ENCODE measurements at places on chromosomes 11 and 22.
A peak's percentile ranks its signal among the peaks of the same experiment; 100 is the strongest.

DNA sequence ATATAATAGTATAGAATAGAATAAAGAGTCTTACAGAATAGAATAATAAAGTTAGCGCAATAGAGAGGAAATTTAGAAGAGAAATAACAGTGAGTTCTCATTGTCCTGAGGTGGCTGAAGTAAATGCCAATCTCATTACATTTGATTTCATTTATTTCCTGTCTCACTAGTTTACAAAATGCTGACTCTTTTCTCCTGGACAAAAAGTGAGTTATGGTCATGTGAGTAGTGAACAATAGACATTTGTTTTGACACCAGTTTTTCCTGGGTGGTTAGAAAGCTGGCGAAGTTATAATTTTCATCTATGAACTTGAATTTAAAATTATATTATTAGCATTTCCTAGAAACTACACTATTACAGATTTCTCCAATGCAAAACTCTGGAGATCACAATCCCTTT lies 143.7 kb downstream of the TYR start:
- no peak for DNase-seq

DNA sequence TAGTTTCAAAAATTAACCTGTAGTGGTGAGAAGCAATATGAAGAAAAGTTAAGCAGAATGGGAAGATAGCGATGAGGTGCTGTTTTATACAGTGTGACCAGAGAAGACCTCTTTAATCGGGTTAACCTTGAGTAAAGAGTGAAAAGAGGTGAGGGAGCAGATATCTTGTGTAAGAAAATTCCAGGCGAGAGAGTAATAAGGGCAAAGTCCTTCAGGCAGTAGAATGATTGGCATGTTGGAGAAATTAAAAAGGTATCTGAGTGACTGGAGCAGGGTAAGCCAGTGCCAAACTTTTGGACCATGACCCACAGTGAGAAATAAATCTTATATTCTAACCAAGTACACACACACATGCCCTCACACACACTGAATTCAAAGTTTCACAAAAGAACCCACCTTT lies 374.7 kb upstream of the LARGE1 start:
- no peak for DNase-seq

GRCh38 chr11:78193806-78194205 lies 5.1 kb downstream of the USP35 start:
- no peak for DNase-seq

DNA sequence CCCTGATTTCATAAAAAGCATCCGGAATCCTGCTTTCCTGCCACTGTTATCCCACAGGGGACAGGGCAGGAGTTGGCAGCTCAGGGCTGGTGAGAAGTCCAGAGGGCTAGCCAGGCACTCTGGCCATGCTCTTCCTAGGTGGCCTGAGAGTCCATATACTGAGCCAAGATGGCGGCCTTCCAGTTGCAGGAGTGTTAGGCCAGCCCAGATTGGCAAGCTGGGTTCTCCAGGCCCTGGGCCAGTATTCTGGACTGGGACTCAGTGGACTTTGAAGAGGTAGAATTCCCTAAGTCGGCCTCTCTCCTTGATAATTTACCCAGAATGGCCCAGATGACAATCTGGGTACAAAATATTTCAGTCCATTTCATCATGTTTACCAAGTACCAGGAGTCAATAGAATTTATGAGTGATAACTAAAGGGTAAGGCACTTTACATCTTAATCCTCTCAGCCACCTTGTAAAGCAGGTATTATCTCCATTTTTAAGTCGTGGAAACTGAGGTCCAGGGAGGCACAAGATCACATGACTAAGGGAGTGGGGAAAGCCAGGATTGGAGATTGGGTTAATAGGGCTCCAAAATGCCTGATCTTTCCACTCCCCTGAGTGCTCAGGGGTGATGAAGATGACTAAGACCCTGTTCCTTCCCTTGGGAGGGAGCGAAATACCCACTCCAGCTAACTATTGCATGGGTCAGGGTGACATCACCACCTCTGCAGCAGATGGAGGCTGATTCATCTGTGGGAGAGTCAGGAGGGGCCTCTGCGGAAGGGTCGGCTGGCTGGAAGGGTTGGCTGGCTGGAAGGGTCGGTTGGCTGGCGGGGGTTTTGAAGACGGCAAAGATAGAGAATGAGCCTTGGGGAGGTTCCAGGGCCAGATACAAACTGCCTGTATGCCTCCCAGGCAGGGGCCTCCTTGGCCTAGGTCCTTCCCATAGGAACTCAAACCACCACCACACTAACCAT lies 1.2 kb upstream of the MICALL1 start:
- no peak for DNase-seq

- DNase-seq, result no peak
These were observed 47.6 kb upstream of the PPARA start for GRCh38 chr22:46102752-46103151.

GRCh38 chr11:92423115-92424034 lies 198.8 kb downstream of the FAT3 start:
- DNase-seq, result no peak

DNA sequence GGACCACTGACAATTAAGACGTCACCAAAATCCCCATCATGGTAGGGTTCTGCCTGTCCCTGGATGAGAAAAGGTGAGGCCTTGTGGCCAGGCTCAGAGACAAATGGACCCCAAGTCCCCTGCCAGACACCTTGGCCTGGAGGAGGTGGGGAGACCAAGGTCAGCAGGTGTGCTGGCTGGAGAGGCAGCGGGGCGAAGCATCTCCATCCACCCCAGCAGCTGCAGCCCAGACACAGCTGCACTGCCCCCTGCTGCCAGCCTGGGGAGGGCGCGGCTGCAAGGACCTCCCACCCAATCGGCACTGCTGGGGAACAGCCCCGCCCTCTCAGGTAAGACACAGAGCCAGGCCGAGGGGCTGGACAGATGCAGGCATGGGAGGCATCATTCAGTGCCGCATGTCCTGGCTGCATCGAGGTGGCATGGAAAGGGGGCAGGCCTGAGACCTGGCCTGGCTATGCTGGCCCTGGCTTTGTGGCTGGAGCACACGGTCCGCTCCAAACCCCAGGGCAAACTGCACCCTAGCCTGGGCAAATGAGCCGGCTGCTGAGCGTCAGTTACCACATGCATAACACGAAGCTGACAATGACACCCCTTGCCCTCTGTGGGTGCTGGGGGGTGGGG lies 12.2 kb upstream of the MFNG start:
- DNase-seq, result peak; percentile 60

GRCh38 chr11:13313005-13313819 lies 35.6 kb downstream of the BMAL1 start:
- DNase-seq, result no peak

DNA sequence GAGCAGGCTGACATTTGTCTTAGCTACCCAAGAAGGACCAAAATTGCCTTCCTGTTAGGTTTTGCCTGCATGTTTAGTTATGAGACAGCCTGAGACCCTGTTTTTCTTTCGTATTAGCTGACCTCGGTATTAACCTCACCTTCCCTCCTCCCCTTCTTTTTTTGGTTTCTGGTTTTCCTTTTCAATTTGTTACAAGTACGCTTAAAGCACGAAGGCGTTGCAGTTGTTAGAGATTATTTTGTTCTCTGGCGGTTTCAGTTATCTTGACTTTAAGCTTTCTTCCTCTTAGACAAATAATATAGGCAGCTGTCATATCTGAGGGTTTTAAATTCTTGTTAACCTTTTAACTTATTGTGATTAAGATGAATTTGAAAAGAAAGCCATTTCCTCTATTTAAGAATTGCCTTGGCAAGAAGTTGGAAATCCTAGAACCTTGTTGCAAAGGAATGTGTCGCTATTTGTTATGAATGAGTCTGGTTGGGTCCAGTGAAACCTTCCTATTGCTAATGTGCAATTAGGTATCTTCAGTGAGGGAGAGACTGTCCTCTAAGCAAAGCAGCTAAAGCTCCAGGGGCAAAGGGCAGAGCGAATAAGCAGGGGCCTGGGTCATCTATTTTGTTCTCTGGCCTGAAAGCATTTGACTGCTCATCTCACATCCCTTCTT lies 45.7 kb downstream of the PACS1 start:
- no peak for DNase-seq

GRCh38 chr11:65915821-65916251 lies 3.0 kb downstream of the C11orf68 start:
- DNase-seq, result no peak

GRCh38 chr11:85988780-85989179 lies 80.1 kb downstream of the PICALM start:
- DNase-seq, result no peak

- no peak for DNase-seq
These were observed 23.7 kb upstream of the CTR9 start for GRCh38 chr11:10727146-10727851.

- DNase-seq, result no peak
These were observed 12.7 kb downstream of the SCUBE1 start for GRCh38 chr22:43330178-43331068.

DNA sequence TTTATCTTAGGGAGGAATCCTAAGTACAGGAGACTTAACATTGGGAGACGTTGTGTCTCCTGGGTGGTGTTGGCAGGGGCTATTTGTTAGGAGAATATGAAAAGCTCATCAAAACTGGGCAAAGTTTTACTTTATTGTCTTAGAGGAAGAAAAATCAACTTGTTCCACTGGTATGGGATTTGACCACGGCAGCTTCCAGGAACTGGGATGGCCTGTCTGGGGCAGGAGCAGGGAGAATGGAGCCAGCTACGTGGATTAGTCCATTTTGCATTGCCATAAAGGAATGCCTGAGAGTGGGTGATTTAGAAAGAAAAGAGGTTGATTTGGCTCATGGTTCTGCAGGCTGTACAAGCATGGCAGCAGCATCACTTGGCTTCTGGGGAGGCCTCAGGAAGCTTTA lies 198.4 kb downstream of the ADAMTS15 start:
- DNase-seq, result no peak

- DNase-seq, result no peak
These were observed 111.1 kb downstream of the NCAM1 start for GRCh38 chr11:113072237-113072858.

DNA sequence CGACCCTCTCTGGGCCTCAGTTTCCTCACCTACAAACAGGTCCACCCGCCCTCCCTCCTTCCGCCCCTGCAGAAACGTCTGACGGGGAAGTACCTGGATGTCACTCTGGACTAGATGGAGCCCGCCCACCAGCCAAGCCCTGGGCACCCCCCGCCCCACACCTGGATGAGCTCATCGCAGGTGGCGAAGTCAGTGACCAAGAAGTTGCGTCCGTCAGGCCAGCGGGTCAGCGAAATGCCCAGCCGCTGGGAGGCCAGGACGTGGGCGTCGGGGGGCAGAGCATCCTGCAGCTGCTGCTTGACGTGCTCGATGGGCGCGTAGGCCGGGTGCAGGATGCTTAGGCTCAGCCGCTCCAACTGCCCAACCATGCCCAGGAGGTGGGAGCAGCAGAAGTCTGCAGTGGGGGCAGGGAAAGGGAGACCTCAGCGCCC lies 897 bp downstream of the PNPLA5 start:
- DNase-seq, result no peak

- DNase-seq, result no peak
These were observed 59.5 kb downstream of the FAM168A start for GRCh38 chr11:73538381-73538872.

DNA sequence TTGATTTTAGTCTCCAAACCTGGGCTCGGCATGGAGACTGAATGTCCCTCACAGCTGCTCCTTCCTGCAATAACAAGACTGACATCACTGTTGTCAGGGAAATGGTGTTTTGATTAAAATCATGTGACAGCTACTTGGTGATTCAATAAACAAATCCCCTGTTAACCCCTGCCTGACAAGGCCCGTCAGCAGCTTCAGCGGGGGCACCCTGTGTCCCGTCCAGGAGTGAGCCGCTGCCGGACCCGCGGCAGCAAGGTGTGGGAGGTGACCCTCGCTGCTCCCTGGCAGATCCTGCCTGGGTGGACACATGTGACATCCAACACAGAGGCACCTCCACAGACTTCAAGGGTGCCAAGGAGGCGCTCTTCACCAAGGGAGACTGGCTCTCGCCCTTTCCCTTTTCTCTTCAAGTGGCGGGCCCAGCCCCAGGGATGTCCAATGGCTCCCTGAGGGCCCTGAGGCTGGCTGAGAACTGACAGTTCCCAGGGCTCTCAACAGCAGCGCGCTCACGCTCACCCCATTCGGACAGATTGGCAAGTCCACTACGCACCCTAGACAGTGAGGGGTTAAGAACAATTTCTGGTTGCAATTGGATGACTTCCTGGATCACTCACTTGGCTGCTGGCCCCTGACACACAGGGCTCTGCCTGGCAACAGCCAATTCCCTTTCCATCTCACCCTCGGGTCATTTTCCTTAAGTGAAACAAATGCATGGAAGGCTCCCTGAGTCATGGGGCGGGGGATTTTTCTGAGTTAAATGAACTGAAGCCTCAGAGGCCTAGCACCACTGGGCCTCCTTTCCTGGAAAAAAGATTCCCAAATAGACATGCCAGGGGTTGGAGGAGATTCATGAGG lies 30.7 kb downstream of the PPP2R1B start:
- DNase-seq, result no peak

DNA sequence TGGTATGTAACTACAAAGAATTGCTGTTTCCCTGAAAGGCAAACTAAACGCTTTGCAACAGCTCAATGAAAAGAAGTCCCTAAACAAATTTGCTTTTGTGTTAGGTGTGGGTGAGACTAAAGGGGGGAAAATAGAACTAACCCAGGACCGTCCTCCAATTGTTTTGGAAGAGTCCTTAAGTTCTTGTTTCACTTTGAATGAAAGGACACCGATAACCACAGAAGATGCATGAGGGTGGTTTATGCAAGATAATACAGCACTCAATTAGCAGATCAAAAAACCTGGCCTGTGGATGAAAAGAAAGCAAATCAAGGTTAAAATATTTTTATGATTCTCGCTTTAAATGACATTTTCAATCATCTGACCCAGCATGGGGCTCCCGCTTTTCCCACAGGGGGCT lies 304.5 kb upstream of the SYN3 start:
- no peak for DNase-seq

DNA sequence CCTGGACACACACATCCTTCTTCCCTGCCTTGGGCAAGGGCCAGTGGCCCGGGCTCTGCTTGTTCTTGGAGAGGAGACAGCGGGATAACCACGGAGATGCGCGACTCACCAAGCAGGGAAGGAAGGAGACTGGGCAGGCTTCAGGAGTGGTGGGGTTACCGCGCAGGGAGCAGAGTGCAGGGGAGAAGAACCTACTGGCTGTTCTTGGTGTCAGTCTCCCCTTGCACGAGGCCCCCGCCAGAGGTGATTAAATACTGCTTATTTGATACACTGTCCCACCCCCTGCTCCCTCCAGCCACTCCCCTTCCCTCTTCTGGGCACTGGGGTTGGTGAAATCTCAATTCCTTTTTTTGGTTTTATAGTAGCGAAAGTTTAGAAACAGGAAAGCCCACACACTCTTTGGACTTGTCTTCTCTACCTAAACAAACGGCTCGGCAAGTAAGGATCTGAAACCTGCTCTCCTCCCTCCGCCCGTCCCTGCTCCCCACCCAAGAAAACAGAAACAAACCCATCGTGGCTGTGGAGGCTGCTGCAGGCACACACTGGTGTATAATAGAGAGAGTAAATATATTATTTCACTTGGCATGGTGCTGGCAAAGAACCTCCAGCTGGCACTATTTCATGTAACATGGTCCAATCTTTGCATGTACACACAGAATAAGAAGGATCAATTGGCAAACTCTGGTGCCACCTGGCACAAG lies 10.8 kb downstream of the LARGE2 start:
- DNase-seq, result no peak

DNA sequence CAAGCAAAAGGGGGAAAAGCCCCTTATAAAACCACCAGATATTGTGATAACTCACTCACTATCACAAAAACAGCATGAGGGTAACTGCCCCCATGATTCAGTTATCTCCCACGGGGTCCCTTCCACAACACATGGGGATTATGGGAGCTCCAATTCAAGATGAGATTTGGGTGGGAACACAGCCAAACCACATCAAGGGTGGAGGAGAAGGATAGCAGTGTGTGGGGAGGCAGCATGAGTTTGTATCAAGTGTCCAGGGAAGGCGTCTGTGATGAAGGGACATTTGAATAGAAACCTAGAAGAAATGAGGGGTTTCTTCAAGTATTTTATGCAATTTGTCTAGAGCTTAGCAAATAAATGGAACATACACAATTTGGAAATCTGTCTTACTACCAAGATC lies 98.2 kb downstream of the SLC1A2 start:
- DNase-seq, result no peak
